Aorta (tissue), 5 donors: ENCODE measurements at places on chromosomes 3 and 15.

- H3K4me1 ChIP-seq, result no peaks in the 10 kb centered on the region
- DNase-seq, result no peak
- no peak overlapping the region for H3K27ac ChIP-seq
- H3K36me3 ChIP-seq, result peaks cover 2% of the 10 kb centered on the region
- H3K27me3 ChIP-seq, result no peaks in the 10 kb centered on the region
Observed at GRCh38 chr3:49032646-49033304, 3.6 kb upstream of the IMPDH2 start.

DNA sequence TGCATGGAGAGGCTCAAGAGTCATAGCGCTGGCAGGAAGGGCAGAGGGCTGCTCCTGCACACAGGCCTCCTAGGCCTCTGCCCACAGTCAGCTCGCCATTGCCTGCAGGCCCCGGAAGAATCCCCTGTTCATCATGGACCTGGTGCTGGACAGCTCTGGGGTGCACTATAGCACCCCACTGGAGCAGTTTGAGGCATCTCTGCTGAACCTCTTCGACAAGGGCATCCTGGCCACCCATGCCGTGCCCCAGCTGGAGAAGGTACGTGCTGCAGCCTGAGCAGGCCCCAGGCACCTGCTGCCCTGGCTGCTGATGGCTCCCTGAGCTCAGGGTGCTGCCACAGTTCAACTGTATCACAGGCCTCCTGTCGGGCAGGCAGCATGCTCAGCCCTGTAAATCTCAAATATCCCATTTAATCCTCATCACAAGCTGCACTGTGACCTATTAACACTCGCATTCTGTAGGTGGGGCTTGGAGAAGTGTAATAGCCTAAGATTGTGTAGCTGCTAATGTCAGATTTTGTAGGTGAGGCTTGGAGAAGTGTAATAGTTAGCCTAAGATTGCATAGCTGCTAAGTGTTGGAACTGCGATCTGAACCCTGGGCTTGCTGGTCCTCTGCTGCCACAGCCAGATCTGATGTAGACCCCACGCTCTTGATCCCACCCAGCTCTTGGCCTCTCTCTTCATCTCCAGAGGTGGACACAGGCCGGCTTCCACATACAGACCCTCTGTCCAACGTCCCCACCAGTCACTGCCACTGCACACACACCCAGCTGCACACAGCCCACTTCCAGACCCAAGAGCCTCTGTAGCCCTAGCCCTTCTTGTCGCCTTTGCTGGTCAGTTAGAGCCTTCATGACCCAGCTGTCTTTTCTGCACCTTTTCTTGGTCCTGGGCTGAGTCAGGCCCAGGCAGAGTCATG lies 31.9 kb downstream of the DNAH1 start:
- H3K27ac ChIP-seq, result no peak overlapping the region
- DNase-seq, result no peak
- H3K4me3 ChIP-seq, result no peak overlapping the region
- H3K27me3 ChIP-seq, result no peaks in the 10 kb centered on the region
- H3K36me3 ChIP-seq, result no peaks in the 10 kb centered on the region

DNA sequence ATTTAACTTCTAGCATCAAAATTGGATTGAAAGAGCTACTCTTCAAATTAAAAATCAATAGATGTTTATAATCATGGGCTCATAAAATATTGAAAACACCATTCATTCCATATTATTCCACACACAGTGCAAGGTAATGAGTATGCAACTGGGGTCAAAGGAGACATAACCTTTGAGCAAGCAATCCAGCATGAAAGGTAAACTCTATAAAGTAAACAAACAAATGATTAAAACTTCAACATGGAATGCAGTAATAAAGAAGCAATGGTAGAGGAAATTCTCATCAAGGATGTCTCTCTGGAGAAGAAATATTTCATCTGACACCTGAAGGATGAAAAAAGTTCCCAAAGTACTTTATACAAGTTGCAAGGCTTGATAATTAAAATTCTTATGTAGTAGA lies 25.8 kb downstream of the MECOM start:
- H3K4me3 ChIP-seq, result no peak overlapping the region
- no peak for DNase-seq
- no peak overlapping the region for H3K27ac ChIP-seq
- H3K36me3 ChIP-seq, result no peaks in the 10 kb centered on the region
- no peaks in the 10 kb centered on the region for H3K27me3 ChIP-seq

- no peak overlapping the region for H3K4me3 ChIP-seq
- H3K4me1 ChIP-seq, result no peaks in the 10 kb centered on the region
- H3K27ac ChIP-seq, result no peak overlapping the region
- DNase-seq, result no peak
- H3K36me3 ChIP-seq, result no peaks in the 10 kb centered on the region
Observed at GRCh38 chr3:153079386-153079785, 82.6 kb upstream of the RAP2B start.

DNA sequence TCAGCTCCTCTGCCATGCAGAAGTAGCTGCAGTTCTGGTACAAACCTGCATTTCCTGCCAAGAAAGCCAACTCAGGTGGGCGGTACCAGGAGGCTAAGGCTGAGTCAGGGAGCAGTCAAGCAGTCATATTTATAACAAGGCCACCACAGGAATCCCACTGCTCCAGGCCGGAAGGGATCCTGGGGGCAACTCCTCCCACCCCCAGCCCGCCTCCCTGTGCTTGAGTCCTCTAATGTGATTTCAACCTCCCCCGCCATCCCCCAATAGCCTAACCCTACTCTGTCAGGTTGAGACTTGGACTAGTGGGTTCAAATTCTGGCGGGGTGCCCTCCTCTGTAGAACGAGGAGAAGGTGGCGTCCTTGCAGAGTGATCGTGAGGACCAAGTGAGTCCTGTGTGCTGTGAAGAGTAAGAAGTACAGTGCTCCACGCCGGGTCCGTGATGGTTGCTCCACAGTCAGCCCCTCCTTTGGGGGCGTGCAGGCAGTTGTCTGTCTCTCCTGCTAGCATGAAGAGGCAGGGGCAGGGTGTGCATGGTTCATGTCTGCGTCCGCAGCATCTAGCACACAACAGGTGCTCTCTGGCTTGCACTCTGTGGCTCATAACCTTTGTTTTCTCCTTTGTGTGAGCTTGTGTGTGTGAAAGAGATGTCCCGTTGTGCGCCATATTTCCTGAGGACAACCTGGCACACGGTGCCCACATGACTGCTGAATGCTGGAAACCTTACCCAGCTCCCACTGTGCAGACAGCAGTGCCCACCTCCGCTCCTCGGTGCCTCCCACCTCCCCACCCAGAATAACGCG lies 78.3 kb downstream of the SMAD6 start:
- peak; percentile 74 for DNase-seq
- H3K27ac ChIP-seq, result no peak overlapping the region
- no peaks in the 10 kb centered on the region for H3K27me3 ChIP-seq
- H3K4me1 ChIP-seq, result no peaks in the 10 kb centered on the region
- no peaks in the 10 kb centered on the region for H3K36me3 ChIP-seq

DNA sequence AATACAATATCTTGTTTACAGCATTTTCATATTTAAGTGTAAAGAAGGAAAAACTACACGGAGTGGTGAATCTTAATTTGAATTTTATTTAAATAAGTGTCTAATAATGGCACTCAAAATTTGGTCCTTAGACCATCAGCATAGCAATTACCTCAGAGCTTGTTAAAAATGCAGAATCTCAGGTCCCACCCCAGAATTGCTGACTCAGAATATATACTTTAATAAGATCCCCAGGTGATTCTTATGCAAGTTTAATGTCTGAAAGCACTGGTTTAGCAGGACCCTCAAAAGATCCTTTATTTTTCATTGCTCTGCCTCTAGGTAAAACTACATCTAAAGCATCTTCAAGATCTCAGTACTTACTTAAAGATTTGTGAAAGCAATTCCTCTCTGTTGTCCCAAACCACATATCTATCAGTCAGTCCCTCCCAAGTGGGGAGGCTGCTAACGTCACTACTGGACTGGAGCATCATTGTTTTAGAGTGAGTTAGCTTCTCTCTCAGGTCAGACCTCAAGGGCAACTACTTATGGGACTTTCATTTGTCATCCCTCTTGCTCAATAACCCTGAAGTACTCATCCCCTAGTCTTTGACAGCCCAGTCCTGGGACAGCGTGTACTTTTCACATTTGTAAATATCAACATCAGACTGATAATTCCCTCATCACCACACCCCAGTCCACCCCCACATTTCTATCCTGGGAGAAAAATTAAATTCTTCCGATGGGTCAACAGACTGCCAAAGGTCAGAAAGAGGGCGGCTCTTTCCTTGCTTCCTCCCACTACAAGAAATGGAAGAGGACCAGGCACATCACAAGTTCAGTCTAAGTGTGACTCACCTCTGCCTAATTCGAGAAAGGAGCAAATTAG lies 76.7 kb downstream of the CBLB start:
- peaks cover 6% of the 10 kb centered on the region for H3K4me1 ChIP-seq
- DNase-seq, result no peak
- no peak overlapping the region for H3K4me3 ChIP-seq
- H3K36me3 ChIP-seq, result no peaks in the 10 kb centered on the region
